ENCODE measurements at places on chromosomes 13 and 19.

- DNase-seq: no peak
Measured at GRCh38 chr19:54576411-54576976, 2.9 kb downstream of the LILRA2 start.

DNA sequence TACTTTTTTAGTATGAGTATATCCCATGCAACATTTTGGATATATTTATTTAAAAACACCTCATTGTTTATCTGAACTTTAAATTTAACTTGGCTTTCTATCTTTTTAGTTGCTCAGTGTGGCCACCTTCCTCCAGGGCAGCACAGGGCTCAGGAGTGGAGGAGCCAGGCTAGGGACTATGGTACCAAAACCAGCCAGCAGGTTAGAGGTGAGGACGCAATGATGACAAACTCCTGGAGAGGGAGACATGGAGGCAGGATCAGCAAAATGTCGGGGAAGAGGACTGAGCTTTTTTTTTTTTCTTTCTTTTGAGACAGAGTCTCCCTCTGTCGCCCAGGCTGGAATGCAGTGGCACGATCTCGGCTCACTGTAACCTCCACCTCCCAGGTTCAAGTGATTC lies 29.6 kb upstream of the CALM3 start:
- no peak for DNase-seq

- no peak for DNase-seq
Measured at GRCh38 chr13:26787961-26788360, 27.4 kb upstream of the GPR12 start.

DNA sequence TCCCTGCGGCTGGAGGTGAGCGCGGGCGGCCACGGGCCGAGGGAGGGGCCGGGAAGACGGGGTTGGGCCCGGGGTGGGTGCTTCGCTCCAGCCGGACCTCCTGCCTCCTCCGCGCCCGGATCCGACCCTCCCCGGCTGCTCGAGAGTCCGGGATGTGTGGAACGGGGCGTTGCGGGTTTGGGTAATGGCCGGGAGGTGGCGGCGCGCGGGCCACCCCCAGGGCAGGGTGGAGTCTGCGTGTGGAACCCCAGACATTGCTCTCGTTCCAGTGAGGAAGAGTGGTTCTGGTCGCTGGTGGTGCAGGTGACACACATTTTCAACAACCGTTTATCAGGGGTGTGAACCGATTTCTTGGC lies 38.8 kb downstream of the ARHGEF7 start:
- peak; percentile 70 for DNase-seq

GRCh38 chr13:40613192-40613818 lies 53.1 kb downstream of the FOXO1 start:
- peak; percentile 51 for DNase-seq

GRCh38 chr19:47473336-47473735 lies 1.6 kb upstream of the SLC8A2 start:
- DNase-seq: no peak

GRCh38 chr19:48489608-48490216 lies 20.5 kb downstream of the CYTH2 start:
- DNase-seq: peak; percentile 90

DNA sequence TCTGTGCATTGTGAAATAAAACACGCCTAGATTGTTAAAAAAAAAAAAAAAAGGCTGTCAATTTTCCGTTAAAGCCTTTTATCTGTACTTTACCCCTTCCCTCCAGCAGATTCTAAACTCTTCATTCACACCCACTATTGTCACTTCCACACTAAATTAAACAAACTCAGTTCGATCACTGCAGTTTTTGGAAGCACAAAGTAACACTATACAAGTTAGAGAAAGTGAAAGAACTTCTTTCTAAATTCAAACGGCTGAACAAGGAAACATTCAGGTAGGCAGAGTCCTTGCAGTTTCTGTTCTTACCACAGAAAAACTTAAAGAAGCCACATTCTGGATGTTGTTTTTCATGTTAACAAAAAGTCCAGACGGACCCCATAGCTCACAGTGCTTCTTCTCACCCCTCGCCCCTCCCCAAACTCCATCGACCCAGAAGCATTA lies 27.5 kb upstream of the UBE2L5 start:
- no peak for DNase-seq

GRCh38 chr13:24605923-24606372 lies 74.3 kb upstream of the ATP12A start:
- no peak for DNase-seq

DNA sequence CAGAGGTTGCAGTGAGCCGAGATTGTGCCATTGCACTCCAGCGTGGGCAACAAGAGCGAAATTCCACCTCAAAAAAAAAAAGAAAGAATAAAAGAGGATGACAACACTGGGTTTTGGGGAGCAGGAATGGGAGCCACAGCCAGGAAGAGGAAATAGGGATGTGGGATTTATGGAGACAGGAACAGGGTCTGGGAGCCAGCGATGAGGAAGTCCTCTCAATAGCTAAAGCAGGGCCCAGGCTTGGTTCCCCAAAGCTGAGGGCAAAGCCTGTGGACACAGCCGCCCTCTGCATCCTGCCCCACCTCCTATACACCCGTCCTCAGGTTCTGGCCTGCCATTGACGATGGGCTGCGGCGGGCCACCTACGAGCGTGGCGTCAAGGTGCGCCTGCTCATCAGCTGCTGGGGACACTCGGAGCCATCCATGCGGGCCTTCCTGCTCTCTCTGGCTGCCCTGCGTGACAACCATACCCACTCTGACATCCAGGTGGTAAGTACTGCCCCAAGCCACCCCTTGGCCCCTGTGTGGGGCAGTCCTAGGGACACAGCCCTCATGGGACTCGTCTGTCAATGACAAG lies 13.6 kb downstream of the HIPK4 start:
- no peak for DNase-seq

DNA sequence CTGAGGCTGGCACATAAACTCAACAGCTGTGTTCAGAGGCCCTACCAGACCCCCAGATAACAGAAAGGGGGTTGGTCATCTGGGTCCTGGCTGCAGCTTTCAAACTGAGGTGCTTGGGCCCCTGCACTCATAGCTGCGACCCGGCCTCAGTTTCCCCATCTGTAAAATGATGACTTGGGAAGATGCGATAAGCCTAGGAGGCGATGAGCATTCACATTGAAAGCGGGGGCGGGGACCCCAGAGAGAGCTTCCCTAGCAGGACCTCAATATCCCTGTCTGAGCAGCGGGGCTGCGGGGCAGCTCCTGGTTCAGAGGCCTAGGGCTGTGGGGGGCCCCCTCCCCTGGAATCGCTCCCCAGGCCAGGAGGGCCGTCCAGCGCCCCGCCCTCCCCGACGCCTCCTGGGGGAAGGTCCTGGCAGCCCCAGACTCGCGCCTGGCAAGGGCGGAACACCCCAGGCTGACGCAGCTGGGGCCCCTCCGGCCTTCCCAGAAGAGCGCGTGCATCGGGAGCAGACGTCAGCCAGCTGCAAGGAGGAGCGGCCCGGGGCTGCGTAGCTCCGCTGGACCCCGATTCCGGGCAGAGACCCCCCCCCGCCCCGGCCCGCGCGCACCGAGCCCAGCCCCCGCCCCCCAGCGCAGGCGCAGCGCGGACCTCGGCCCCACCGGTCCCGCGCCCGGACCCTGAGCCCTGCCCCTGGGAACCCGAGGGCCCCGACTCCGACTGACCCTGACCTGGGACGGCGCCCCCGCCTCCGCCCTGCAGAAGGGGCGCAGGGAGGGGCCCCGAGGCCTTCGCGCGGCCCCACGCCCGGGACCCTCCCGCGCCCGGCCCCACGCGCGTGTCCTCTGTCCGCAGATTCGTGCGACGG lies 3.5 kb downstream of the FSTL3 start:
- DNase-seq: peak; percentile 55

- no peak for DNase-seq
Measured at GRCh38 chr13:27174766-27175455, 3.3 kb upstream of the USP12 start.

DNA sequence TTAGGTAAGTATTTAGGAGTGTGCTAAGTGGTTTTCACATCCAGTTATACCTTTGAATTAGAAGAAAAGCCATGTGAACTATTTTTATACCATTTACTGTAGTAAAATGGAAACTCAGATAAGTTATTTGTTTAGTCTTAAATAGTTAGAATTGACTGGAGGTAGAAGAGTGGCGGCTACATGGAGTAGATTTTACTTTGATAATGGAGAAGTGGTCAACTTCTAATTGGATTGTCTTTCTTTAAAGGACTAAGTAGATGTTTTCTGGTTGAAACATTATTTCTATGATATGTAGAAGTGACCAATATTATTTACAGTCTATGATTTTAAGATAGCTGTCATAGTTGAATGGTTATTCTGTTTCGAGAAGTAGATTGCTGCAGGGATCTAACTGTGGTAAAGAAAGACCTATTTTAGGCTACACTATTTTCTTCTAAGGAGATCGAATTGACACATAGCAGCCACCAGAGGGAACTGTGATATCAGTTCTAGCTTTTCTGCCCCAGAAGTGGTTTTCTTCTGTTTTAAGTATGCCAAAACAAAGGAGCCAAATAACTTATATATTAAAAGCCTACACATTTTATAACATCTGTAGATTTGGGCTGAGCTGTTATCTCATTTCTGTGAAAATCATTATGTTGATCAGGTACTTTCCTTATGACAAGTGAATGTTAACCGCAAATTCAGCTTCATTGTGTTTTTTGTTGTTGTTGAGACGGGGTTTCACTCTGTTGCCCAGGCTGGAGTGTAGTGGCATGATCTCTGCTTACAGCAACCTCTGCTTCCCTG lies 26.1 kb downstream of the ZMYM2 start:
- no peak for DNase-seq

DNA sequence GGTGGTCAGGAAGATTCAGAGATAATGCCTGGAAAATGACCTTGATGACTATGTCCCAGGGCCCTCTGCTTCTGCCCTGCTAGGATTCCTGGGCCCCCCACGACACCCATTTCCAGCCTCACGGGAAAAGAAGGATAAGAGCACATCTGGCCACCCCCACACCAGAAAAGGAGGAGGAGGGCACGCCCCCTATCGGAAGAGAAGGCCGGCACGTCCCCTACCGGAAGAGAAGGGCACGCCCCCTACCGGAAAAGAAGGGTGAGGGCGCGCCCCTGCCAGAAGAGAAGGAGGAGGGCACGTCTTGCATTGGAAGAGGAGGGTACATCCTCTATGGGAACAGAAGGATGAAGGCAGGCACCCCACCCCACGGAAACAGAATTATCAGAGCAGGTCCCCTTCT lies 84.3 kb downstream of the IER2 start:
- peak; percentile 73 for DNase-seq

DNA sequence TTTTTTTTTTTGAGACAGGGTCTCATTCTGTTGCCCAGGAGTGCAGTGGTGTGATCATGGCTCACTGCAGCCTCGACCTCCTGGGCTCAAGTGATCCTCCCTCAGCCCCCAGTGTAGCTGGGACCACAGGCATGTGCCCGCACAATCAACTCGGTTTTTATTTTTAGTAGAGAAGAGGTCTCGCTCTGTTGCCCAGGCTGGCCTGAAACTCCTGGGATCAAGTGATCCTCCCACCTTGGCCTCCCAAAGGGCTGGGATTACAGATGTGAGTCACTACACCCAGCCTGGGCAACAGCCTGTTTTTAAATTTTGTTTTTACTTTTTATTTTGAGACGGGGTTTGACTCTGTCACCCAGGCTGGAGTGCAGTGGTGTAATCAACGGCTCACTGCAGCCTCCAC lies 2.3 kb upstream of the KDM4B start:
- no peak for DNase-seq

DNA sequence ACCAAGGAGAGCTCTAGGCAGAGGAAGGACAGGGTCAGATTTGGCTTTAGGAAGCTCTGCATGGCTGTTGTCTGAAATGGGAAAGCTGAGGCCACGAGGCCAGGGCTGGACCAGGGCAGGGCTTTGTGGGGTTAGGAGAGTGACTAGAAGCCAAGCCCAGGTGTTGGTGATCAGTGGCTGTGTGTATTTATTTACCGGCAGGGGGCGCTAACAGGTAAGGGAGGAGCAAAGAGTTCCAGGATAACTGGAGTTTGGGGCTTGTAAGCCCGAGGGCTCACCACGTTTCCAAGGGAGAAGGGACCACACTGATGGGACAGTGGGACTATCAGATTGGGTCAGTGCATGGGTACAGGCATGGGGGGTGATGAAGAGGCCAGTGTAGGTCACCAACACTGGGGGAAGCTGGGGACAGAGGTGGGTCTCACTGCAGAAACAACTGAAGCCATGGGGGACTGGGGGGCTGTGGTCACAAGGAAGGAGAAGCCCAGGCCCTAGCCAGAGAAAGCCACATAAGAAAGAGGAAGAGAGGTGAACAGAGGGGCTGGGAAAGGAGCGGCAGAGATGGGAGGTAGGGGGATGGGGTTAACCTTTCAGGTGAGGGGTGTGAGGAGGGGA lies 3.9 kb downstream of the TMEM147 start:
- DNase-seq: peak; percentile 56

DNA sequence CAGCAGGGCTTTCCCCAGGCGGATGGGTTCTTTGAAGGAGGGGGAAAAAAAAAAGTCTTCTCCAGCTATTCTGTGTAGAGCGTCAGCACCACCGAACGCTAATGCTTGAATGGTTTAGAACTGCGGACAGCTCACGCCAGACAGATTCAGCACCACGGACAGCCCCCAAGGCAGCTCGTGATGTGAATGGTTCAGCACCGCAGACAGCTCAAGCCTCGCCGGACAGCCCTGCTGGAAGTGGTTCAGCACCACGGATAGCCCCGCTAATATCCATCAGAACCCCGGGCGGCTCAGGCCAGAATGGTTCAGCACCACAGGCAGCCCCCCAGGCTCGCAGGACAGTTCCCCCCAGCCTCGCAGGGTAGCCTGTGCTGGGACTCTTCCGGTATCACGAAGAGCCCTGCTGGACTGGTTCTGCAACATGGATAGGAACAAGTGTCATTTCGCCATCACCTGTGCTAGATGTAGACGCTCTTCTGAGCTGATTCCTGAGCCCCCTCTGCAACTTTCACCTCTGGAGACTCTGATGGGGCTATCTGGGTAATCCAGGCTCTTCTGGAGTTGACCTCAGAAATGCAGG lies 4.9 kb upstream of the SMIM17 start:
- peak; percentile 47 for DNase-seq

GRCh38 chr13:65594298-65594781 lies 1635.8 kb downstream of the PCDH9 start:
- DNase-seq: no peak

DNA sequence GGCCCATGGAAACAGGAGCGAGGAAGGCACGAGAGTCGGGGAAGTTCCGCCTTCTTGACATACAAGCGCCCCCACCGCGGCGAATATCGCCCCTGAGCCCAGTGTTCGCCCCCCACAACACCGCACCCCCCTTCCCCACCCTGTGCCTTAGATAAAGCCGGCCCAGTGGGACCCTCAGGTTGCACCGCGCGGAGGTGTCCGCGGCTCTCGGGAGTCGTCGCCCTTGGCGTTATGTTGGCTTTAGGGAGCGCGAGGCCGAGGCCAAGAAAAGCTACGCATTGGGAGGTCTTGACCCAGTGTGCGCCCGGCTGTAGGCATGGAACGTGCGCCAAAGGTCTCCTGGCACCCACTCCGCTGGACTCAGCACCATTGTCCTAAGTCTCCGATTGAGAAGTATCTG lies 603 bp upstream of the ZNF132 start:
- no peak for DNase-seq

GRCh38 chr13:30020726-30021312 lies 170.4 kb upstream of the UBL3 start:
- no peak for DNase-seq

DNA sequence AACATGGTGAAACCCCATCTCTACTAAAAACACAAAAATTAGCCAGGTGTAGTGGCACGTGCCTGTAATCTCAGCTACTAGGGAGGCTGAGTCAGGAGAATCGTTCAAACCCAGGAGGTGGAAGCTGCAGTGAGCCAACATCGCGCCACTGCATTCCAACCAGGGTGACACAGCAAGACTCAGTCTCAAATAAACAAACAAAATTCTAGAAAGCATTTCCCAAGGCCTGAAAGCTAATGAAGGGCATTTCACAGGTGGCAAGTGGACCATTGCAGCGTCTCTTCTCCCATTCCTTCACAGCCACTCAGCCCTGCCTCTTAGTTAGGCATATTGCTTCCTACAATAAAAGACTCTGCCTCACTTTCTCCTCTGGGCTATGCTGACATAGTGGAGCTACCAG lies 13.5 kb upstream of the RXFP2 start:
- DNase-seq: no peak
